ENCODE measurements at places on chromosomes 11 and 22.

DNA sequence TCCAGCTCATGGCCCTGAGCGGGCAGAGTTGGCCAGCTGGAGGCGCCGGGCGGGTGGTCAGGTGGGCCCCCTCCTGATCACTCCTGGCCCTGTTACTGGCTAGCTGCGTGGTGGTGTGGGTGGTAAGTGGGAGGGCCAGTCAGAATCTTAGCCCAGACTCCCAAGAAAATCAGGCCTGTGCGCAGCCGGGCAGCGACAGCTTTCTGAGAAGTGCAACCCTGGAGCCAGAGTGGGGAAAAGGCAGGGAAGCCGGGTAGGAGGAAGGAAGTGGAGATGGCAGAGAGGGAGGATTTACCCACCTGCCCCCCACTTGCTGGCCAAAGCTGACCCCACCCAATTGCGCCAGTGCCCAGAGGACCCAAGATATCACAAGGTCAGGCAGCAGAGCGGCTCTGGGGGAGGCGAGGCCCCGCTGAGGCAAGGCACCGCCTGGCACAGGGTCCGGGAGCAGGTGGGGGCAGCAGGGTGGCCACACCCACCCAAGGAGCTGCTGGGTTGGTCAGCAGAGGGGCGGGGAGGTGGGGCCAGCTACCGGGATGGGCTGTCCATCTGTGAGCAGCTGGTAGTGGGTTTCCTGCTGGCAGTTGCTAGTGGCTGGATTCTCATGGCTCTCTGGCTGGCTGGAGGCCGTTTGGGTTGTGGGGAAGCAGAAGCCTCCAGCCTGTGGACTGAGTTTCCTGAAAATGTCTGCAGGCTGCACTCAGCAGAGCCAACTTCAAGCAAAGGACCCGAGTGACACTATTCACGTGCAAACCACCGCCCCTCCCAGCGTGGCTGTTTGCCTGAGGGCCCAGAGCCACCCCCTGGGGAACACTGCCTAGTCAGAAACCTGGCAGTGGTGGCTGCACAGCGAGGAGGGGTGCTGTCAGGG, 196.4 kb downstream of the IGLL1 start:
- DNase-seq = no peak

DNA sequence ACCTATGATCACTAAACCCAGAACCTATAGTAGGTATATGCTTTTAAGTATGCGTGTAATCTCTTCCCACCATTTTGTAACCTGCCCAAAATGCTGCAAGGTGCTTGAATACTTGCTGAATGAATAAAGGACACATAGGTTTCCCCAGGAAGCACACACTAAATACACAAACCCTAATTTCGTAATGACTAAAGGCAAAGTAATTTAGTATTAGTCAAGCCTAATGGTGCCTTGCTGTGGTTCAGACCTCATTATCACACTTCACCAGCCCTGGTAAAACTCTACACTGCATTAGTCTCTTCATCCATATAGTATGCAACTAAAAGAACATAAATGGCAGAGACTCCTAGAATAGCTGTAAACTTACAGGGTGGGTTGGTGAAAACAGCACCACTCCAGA, 289.0 kb upstream of the PITPNB start:
- DNase-seq = no peak

DNA sequence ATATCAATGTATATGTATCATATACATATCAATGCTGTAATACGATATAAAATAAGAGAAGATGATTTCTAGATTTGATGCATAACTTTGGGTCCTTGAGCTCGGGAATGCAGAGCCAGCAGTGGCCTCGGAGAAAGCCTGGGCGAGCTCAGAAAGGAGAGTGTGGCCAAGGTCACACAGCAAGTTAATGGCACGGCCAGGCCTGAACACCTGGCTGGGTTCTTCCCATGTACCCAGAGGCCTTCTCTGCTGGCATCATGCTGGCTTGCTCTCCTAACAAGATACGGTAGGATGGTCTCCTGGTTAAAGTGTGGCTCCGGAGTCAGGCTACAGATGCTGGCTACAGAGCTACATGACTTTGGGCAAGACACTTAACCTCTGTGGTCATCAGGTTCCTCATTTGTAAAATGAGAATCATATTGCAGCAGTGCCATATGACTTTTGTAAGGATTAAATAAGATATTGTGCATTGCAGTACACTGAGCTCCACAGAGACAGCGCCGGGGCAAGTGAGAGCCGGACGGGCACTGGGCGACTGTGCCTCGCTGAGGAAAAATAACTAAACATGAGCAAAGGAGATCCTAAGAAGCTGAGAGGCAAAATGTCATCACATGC, 29.9 kb downstream of the TPST2 start:
- no peak for DNase-seq

DNA sequence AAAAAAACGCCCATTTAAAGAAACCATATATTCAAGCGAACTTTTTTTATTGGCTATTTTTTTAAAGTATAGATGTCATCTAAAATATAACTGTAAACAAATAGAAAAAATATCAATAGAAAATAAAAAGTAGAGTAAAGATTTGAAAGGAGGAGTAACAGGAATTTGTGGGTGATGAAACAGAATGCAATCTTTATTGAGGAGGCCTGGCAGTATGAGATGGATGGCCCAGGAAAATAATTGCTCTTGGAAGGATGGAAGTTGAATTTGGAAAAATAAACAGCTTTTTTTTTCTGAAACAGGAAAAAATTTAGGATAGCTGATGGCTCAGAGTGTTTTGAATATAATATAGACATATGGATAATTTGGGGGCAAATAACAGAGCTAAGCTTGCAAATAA, 219.0 kb downstream of the CASP12 start:
- no peak for DNase-seq

DNA sequence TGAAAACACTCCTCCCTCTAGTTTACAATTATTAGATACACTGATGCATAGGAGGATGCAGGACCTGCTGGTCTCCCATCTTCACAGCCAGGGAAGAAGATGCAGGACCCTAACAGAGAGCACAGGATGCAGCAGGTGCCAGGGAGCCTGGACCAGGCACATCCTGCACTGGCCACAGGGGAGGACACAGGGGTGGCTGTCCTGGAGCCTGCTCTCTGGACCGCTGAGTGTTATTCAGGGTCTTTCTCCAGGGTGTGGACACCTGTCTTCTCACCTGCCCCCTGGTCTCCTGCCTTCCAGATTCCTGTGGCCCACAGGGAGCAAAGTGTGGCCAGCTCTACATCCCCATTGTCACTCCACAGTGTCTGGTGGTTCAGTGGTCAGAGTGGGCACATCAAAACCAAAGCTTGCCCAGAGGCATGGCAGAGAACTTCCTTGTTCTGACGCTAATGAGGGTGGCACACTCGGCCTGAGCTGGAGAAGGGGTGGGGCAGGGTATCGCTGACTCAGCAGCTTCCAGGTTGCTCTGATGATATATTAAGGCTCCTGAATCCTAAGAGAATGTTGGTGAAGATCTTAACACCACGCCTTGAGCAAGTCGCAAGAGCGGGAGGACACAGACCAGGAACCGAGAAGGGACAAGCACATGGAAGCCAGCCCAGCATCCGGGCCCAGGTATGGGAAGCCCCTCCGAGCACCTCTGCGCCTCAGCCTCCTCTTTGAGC, at the start of gene APOBEC3A:
Gene APOBEC3A (plus strand): TSS at position 564 of the 725 bp plus-strand sequence. CDS start 83 bp downstream, at position 647.
- DNase-seq = no peak

DNA sequence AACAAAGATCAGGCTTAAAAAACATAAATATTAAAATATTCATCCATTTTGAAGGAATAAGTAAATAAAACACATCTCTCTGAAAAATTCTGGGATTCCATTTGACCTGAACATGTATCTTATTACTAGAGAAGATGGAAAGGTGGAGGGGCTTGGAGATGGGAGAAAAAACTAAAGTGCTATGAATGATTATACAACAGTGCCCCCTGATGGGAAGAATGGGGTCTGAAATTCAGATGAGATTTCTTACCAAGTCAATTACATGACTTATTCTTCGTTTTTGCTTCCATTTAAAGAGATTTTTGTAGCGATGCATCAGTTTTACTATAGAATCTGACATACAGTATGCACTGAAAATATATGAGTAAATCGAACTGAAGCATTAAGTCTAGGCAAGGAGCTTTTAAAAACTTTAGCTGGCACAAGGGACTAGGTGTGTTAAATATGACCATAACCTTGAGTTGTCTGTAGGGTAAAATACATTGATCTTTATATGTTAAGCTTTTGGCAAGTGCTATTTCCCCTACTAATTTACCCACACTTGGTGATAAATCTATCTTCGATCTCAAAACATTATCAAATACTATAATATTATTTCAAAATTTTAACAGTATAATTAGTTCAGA, 718.8 kb downstream of the CNTN5 start:
- DNase-seq = peak; percentile 16

GRCh38 chr11:62854825-62855570, 15.6 kb upstream of the WDR74 start:
- no peak for DNase-seq

DNA sequence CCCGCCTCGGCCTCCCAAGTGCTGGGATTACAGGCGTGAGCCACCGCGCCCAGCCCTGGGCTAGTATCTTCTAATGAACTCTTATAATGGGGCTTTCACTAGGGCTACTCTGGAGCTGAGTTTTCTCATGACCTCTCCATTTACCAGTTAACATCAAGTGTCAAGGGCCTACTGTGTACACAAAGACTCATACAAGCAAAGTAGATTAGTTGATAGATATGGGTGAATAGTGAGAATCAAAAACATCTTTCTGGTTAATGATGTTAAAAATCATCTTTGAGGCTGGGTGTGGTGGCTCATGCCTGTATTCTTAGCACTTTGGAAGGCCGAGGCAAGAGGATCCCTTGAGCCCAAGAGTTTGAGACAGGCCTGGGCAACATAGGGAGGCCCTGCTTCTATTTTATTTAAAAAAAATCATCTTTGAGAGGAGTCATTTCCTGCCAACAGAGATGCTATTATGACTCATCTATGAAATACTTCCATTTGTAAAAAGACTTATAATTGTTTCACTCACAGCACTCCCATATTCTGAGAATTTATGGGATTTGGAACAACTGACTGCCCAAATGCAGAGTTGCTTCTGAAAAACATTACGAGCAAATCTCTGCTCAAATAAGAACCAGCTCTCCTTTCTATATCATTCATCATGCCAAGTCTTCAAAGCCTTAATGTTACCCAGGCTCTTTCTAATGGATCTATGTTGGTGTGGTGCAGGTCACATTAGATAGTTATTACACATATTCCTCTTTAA, 57.0 kb downstream of the GDPD4 start:
- no peak for DNase-seq

DNA sequence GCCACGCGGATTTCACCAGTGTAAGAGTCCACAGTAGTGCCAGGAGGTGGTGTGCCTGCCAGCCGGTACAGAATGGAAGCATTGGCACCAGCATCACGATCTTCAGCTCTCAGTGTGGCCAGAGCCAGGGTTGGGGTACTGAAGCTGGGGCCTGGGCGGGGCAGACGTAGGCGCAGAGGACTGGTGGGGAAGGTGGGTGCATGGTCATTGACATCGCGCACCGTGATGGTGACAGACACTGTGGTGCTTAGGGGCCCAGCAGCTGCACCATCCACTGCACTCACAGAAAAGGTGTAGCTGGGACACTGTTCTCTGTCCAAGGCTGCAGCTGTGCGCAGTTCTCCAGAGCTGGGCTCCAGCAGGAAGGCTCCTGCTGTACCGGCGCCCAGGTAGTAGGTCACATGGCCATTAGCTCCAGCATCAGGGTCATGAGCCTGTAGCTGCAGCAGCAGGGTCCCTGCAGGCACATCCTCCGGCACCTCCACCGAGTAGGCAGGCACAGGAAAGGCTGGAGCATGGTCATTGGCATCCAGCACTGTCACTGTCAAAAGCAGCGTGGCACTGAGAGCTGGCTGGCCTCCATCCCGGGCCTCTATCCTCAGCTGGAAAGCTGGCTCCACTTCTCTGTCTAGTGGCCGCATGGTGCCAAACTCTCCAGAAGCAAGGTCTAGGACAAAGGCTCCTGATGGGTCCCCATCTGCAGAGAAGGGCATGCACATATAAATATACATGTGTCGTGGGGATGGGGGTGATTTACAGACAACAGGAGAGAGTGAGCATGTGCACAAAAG, 7.9 kb upstream of the TPP1 start:
- DNase-seq = peak; percentile 22

- no peak for DNase-seq
These were observed 75.7 kb downstream of the TIMP3 start for GRCh38 chr22:32877196-32877595.

GRCh38 chr11:64234647-64235379, 429 bp downstream of the VEGFB start:
- no peak for DNase-seq

- no peak for DNase-seq
These were observed 43.9 kb downstream of the GAB2 start for GRCh38 chr11:78373689-78374088.

DNA sequence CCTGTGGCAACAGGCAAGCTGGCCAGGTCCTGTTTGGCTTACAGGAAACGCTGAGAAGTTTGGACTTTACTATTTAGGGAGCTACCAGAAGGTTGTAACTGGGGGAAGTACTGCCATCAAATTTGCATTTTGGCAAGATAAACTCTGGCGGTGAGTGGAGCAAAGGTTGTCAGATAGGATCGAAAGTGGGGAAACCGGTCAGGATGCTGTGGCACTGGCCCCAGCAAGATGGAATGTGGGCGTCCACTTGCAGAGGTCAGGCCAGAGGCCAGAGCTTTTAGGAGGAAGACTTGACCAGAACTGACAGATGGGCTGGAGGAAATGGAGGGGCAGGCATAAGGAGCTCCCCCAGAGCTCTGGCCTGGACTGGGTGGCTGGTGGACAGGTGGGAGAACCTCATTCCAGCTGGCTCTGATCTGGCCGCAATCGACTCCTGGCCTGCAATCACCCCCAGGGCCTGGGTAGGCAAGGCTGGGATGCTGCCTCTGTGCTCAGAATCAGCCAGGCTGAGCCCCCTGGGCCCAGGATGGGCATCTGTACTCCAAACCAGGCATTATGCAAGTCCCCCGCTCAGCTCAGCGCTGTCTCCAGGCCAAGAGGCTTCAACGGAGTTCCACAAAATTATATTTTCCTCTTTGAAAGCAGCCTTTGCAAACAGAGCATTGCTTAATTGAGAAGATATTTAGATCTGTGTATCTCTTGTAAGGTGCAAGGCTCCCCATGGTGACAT, 178.3 kb upstream of the NECTIN1 start:
- DNase-seq = no peak

DNA sequence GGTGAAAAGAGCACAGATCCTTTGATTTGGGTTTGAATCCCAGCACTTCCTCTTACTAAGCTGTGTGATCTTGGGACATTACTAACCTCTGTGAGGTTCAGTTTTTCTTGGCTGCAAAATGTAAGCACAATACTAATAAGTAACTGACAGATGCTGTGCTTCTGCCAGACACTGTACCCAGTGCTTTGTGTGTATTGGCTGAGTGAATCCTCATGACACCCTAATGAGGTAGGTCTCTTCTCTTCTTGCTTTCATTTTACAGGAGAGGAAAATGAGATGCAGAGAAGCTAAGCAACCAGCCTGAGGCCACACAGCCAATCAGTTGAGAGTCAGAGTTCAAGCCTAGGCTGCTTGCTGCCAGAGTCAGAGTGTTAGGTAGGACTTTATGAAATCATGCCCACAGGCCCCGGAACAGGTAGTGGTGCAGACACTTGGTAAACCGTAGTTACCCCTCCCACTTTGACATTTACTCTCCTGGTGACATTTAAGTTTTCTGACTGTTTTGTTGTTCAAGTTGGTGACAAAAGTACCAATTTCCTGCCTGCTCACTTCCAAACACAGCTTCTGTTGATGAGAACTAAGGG, 21.2 kb downstream of the PTPRJ start:
- DNase-seq = no peak

Measured in hippocampal formation (tissue), 2 donors.